NCI-H510A treated with DMSO at 0.1 percent for 48 hours (cell line): ENCODE measurements at places on chromosomes 16 and 17.

GRCh38 chr16:72189865-72190371 lies 18.0 kb upstream of the PMFBP1 start:
- no peak for DNase-seq

DNA sequence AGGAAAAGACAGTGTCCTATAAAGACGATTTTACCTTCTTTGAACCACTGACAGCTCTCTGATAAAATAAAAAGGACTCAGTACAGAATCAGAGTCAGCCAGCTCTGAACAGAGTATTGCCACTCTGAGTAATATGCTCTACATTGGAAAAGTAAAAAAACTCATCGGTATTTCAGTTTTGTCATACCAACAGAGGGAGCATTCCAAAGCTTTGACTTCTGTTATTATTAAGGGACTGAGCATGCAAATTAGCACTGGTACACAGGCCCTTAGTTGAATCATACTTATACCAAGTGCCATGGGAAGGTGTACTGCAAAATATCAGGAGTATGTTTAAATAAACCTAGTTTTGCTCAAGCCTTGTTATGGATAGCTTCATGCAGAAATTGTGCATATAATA lies 509.0 kb upstream of the KIF2B start:
- DNase-seq, result no peak

DNA sequence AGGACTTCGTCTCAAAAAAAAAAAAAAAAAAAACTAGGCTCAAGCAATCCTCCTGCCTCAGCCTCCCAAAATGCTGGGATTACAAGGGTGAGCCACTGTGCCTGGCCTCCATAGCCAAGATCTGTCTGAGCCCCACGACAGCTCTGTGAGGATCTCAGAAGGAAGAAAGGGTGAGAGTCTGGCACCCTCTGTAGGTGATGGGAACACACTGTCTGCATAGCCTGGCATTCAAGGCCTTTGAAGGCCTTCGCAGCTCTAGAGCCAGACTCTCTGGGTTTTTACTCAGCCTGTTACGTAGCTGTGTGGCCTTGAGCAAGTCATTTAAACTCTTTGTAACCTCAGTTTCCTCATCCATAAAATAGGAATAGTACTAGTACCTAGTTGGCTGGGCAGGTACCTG lies 6.3 kb upstream of the XPO6 start:
- no peak for DNase-seq

DNA sequence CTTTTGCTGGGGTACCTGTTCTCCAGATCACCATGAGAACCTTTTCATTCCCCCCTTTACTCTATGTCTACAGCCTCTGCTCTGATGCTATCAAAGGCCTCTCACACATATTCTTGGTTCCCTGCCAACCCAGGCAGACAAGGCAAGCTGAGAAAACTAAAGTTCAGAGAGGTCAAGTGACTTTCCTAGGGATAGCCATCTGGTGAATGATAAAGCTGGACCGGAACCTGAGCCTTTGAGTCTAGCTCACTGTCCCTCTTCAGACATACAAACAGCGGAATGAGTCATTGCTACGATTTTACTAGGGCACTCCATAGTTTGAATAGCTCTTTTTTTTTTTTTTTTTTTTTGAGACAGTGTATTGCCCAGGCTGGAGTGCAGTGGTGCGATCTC lies 73.3 kb downstream of the XYLT1 start:
- peak; percentile 99 for DNase-seq

- DNase-seq, result no peak
Measured at GRCh38 chr16:8194794-8195193, 395.5 kb downstream of the TMEM114 start.

DNA sequence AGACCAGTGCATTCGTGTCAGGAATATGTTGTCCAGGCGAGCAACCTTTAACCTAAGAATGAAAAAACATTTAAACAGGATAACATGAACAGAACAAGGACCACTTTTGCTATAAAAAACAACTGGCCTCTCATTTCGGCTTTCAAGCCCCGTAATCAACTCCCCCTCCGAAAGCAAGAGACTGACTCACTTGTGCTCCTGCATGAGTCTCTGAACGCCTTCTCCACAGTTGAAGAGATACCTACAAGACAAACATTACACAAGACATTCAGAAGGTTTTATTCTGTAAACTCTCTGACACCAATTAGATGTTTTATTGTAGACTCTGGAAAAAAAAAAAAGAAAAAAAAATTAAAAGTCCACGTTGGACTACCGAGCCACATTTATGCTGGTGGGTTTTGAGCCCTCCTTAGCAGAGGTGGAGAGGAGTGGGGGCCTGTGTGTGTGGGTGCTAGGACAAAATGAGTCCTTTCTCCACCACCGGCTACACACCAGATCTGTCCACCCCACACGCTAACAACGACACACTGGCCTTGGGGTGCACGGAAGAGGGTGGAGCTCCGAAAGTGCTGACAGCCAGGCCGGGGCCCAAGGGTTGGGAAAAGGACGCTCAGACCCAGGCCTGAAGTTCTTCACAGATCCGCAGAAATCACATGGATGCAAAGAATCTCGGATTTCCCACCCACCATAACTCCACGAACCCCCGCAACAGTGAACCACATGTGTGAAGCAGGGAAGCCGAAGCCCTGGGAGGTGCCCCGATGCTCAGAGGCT lies 759 bp downstream of the ELAC2 start:
- DNase-seq, result no peak

DNA sequence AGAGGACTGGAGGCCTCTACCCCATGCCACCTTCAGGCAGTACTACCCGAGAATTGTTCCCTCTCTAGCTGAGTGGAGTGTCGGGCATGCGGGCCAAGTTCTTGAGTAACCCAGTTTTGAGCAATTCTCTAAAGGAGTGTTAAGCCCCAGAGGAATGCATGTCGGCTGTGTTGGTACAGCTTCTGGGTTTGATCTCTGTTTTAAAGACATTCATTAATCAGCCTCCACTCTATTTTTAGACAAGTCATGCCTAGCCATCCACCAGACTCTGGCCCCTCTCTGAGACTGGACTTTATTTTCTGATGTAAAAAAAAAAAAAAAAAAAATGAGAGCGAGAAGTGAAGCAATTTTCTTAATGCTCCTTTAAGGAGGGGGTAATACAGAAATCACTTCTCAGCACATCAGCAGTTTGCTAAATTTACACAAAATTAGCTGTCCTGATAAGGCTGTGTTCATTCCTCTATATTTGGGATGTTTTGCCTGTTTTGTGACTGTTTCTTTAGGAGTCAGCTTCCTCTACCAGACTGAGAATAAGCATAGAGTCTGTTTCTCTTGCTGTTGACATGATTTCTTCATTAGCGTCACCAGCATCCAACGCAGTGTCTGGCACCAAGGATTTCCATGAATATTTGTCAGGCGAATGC lies 88.7 kb downstream of the AXIN2 start:
- DNase-seq, result no peak

DNA sequence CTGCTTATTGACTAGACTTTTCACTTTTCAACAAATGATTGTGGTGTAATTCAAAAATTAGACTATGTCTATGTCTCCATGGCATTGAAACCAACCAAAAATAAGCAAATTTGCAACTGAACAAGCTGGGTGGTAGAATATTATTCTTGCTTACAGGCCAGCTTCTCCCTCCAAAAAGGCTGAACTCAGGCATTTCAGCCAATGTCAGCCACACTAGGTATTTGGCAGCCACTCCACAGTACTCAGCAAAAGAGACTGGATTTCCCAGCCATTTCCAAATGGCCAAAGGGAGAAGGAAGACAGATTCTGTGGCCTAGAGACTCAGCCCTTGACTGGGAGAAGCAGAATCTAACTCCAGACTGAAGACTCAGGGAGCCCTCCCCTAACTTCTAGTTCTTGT lies 121.8 kb upstream of the IRX5 start:
- no peak for DNase-seq
